ENCODE measurements at places on chromosomes 7 and 10. TPM values are rescaled to one million over a fixed set of nuclear protein-coding genes. Genes with fewer than 3 reads are reported as not detected.

- DNase-seq, result no peak
Measured at GRCh38 chr7:27779873-27780272, 39.9 kb downstream of the TAX1BP1 start.

DNA sequence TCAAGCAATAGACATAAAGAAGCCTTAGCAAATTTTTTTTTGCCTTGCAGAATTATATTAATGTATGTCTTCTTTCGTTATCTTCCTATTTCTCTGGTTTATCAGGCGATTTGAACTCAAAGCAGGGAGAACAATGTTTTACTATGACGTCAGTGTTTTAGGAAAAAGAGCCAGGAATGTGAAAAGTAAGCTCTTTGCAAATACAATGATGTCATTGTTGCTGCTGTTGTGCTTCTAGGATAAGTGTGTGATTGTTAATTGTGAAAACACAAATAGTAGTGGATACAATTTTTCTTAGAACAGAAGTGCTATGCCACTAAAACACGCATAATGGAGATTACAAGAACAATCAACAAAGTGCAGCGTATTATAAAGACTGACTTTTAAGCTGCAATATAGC, 9.5 kb upstream of the AUTS2 start:
- no peak for DNase-seq

GRCh38 chr7:24705461-24705954, 51.8 kb downstream of the GSDME start:
- no peak for DNase-seq

DNA sequence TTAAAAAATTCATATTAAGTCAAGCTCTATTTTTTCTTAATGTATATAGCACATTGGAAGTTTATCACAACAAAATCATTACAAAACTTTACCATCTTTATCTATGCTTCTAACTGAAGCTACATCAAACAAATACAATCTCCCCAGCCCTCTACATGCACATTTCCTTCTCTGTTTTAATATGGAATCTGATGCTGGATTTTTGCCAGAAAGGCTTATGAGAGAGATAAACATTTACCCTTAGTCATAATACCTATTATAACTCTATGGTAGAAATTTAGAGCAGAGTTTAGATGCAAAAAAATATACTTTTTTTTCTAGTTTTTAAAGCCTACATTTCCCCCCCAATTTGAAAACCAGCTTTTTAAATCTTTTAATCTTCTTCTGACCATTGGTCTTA, 1198.6 kb downstream of the GATA3 start:
- DNase-seq, result peak; percentile 8

DNA sequence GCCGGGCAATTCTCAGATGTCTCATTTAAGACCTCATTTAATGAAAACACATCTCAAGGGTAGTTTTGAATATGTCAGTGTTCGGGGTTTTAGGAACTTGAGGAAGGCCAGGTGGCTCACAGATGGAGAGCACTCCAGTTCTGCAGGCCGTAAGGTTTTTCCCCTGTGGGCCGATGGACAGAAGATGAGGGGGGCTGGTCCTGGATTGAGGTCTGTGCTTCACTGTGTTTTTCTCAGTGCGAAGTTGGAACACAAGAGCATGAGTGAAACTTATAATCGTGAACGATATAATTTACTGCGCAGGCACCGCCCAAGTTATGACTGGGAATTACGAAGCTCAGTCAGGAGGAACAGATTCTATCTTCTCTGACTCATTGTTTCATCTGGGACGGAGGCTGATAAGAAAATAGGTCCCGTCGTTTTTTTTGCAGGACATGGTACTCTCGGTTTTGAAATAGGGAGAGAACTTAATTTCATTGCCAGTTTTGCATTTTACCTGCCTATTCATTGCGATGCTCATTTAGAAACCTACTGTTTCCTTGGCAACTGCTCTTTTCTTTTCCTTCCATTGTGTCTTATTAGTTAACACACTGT, 591.0 kb upstream of the PFKP start:
- no peak for DNase-seq

DNA sequence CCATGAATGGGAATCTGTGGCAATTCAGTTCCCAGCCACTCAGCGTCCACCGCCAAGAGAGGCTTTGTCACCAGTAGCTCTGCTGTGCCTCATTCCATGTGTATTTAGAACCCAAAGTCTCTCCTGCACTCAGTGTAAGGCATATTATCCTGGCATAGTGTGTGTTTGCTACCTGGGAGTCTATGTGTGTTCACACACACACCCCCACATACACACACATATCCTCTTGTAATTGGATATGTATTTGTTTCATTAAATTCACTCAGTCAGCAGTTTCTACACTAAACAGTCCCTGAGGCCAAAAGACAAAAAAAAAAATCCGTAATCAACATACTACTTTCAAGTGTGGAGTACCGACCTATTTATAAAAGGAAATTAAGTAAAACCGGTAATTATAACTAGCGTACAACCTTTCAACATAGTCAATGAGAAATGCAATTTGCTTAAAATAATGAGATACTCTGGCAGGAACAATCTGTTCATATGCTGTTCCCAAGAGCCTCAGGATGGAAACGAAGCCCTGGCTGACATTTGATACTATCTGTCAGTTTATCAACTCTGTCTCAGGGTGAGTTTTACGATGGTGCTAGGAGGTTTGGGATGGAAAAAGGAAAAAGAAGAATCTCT, 425.8 kb upstream of the CELF2 start:
- DNase-seq, result no peak

- no peak for DNase-seq
Measured at GRCh38 chr7:22548313-22548712, 48.3 kb upstream of the STEAP1B start.

GRCh38 chr7:80637911-80638765, at the start of gene CD36:
TSS of gene CD36 (plus strand) at chr7:80638642. CDS start at chr7:80646741, 8,099 bp downstream.
- DNase-seq, result no peak

DNA sequence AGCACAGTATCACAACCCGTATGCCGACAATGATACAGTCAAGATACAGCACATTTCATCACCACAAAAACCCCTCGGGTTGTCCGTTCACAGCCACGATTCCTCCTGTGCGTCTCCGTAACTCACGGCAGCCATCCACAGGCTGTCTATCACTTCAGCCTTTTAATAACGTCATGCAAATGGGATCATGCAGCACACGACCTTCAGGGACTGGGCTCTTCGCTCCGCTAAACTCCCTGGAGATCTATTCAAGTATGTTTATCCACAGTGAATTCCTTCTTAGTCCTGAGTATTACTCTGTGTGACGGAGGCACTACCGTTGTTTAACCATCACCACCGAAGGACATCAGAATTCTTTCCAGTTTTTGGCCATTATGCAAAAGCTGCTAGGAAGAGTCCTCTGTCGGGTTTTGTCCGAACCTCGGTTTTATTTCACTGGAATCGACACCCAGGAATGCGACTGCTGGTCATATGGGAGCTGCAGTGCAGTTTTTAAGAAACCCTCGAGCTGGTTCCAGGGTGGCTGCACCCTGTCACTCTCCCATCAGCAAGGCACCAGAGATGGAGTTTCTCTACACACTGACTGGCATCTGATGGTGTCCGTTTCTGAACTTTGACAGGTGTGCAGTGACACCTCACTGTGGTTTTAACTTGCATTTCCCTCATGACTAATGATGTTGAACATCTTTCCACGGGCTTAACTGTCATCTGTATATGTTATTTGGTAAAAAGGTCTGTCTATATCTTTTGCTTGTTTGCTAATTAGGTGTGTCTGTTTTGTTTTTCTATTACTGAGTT, 193.6 kb downstream of the MAD1L1 start:
- no peak for DNase-seq

DNA sequence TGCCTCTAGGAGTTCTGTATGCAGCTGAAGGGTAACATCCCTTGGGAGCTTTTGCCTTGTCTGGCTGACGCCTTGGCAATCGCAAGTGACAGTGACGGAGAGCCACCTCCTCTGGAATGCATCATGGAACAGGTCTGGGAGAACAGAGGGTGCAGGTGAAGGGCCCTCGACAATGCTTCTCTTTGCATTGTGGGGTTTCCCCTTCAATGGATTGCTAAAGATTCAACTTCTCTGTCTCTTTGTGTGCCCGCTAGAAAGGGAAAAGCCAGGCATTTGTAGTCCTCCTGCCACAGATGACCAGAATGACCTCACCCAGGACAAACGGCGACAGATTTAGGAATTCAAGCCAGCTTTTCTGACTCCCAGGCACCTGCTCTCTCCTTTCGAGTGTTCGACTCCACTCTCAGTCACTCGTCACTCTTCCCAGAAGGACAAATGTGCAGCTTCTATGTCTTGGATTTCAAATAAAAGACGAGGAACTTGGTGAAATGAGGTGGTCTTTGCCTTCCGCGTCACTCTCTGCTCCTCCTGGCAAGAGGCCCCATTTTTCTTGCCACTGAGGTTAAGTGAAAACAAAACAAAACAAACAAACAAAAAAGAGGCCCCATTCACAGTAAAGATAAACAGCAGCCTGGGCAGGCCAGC, 26.1 kb downstream of the IL2RA start:
- DNase-seq, result no peak

DNA sequence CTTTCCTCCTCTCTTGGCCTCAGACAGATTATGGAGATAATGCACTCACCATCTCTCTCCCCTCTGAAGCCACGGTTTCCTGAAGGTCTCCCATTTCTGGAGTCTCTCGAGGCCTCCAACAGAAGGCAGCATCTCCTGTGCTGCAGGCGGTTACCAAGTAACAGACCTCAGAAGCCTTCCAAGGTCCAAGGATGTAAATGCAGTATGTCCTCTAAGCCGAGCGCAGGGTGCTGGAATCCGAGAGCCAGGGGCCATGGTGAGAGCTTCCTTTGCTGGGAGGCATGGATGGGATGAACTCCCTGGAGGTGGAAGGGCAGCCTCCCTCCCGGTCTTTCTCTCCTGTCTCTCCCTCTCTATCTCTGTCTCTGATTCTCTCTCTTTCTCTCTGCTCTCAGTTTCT, 79.8 kb downstream of the ADARB2 start:
- no peak for DNase-seq

GRCh38 chr10:74994854-74995253, 116.6 kb upstream of the SAMD8 start:
- no peak for DNase-seq

DNA sequence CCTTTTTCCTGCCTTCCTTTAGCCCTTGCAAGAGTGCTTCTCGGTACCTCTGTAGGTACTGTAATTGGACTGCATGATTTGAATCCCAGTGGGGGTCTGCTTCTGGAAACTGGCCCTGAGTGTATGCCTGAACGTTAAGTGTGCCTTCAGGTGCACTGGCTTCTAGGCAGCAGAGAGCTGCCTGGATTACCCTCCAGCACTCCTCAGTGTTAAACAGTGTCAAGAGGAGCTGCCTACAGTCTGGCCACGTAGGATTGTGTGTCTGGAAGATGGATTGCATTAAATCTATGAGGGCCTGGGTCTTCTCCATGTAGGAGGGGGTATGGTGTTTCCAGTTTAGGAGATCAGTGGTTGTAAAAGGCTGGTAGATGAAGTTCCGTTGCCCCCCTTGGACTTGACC, 103.7 kb downstream of the TRIM24 start:
- no peak for DNase-seq

DNA sequence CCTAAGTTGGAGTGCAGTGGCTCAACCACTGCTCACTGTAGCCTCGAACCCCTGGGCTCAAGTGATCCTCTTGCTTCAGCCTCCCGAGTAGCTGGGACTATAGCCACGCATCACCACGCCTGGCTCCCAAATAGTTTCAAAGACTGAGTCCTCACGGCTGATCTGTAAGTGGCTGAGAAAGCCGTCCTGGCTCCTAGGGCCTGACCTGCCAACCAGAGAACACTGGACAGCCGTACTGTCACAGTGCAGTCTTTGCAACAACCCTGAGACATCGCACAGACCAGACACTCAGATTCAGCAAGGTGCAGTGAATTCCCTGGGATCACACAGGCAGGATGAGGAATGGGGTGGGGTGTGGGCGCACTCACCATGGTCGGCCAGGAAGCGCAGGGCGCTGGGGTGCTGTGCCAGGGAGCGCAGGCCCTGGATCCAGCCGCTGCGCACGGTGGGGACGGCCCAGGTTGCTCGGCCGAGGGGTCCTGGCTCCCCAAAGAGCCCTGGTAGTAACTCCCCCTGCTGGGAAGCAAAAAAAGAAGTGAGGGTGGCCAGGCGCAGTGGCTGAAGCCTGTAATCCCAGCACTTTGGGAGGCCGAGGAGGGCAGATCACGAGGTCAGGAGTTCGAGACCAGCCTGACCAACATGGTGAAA, 10.7 kb downstream of the BRAT1 start:
- no peak for DNase-seq

GRCh38 chr7:36526863-36527548, 137.3 kb downstream of the ANLN start:
- DNase-seq, result peak; percentile 95

- DNase-seq, result peak; percentile 97
Measured at GRCh38 chr7:90816511-90817142, 220.5 kb downstream of the CDK14 start.

- DNase-seq, result no peak
Measured at GRCh38 chr10:71832967-71833366, 18.1 kb downstream of the PSAP start.

GRCh38 chr10:49348593-49348992, 47.3 kb downstream of the DRGX start:
- no peak for DNase-seq

DNA sequence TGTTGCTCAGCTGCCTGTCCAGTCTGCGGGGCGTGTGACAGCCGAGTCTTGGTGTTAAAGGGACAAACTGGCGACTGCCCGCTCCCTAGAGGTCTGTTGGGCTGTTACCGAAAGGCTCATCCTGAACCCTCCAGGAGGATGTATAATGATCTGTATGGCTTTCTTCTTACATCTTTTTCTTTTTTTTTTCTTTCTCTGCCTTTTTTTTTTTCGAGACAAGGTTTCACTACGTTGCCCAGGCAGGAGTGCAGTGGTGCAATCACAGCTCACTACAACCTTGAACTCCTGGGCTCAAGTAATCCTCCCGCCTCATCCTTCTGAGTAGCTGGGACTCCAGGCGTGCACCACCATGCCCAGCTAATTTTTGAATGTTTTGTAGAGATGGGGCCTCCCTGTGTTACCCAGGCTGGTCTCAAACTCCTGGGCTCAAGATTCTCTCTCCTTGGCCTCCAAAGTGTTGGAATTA, 857 bp downstream of the INTS15 start:
- peak; percentile 19 for DNase-seq

GDF2 gene
- total RNA-seq, result not detected

STK17A gene
- total RNA-seq, result 69.8 TPM

CALHM1 gene
- not detected for total RNA-seq

TBXAS1 gene
- 13.5 TPM for total RNA-seq

TFPI2 gene
- not detected for total RNA-seq

Measured in HT1080 (cell line).